ENCODE measurements at places on chromosomes 1 and 21. TPM values are rescaled to one million over a fixed set of nuclear protein-coding genes. Genes with fewer than 3 reads are reported as not detected.

DNA sequence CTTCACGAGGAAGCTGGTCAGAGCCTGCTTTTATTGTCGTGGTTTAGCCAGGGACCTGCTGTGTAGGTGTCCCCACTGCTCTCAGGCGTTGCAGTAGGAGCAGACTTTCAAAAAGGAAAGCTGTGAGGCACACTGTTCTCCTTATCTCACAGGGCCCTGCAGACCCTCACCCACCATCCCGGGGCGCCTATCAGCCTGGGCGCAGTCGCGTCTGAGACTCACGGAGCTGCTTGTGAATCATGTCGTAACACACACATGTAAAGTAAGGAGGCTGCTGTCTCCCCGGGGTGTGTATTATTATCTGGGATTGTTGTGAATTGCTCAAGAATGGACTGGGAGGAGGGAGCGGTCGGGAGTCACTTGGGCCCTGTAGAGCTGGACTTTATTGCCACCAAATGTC is 17.4 kb downstream of the AJAP1 start:
- DNase-seq: no peak

GRCh38 chr1:18491168-18491567 is 10.4 kb downstream of the KLHDC7A start:
- DNase-seq: no peak

GRCh38 chr1:163102590-163102989 is 33.4 kb downstream of the RGS4 start:
- no peak for DNase-seq

DNA sequence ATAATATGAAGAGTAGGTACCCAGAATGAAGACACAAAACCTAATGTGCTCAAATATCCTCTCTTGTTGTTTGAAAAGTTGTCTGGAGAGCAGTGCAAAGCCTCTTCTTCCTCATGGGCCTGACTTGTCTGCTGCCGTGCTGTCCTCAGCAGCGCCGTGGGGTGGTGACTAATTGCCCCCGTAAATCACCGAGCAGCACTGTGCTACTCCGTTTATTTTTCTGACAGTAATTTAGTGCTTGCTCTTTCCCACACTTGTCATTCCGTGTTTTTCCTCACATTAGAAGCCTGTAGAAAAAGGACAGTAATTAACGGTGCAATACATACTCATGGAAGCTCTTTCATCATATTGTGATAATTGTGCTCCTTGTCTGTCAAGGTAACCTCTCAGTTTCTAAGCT is 114.8 kb upstream of the BARHL2 start:
- no peak for DNase-seq

- DNase-seq: no peak
These were observed 44.6 kb downstream of the ZSCAN20 start for GRCh38 chr1:33516891-33517567.

CYP4Z1 gene
- total RNA-seq: not detected

Data from CD8-positive, alpha-beta memory T cell (primary cell).